ENCODE measurements at places on chromosomes 7 and 10.

DNA sequence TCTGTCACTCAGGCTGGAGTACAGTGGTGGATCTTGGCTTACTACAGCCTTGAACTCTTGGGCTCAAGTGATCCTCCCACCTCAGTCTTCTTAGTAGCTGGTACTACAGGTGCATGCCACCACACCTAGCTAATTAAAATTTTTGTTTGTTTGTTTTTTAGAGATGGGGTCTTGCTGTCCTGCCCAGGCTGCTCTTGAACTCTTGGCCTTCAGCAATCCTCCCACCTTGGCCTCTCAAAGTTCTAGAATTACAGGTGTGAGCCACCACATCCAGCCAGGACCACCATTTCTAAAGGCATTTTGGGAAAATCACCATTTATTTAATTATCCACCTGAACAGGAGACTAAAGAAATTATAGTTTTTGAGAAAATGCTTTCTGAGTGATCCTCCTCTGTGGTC lies 252.3 kb downstream of the PRPF18 start:
- H3K4me3 ChIP-seq: no peak overlapping the region
- DNase-seq: no peak
- H3K27ac ChIP-seq: no peak overlapping the region
- H3K36me3 ChIP-seq: no peaks in the 10 kb centered on the region
- no peaks in the 10 kb centered on the region for H3K27me3 ChIP-seq

DNA sequence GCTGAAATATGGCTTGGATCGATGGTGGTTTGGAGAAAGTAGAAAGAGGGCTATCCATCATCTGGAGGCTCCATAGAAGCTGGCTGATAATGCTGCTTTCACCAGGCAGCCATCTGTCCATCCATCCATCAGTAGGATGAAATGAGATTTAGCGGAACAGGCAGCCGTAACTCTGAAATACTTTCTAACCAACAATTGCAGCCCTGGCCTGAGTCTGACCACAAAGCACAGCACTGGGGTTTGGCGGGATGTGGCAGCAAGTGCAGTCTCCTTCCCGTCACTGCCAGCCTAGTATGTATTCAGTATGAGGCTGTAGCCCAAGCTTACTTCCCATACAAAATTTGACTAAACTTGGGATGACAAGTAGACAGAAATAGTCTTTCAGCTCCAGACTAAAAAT lies 38.0 kb downstream of the R3HCC1L start:
- H3K27ac ChIP-seq: no peak overlapping the region
- H3K4me3 ChIP-seq: no peak overlapping the region
- H3K27me3 ChIP-seq: no peaks in the 10 kb centered on the region
- DNase-seq: no peak

DNA sequence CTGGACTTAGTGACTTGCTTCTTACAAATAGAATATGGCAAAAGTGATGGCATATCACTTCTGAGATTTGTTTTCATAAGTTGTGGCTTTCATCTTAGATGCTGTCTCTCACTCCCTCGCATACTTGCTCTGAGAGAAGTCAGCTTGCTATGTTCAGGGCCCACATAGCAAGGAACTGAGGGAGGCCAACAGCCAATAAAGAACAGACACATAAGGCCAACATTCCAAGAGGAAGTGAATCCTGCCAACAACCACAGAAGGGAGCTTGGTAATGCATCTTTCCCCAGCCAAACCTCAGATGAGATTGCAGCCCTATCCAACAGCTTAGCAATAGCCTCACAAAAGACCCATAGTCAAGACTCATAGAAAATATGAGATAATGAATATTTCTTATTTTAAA lies 39.2 kb upstream of the DMTF1 start:
- H3K4me1 ChIP-seq: no peaks in the 10 kb centered on the region
- no peak overlapping the region for H3K27ac ChIP-seq
- no peak for DNase-seq
- H3K4me3 ChIP-seq: no peak overlapping the region
- no peaks in the 10 kb centered on the region for H3K27me3 ChIP-seq

GRCh38 chr7:107592361-107593024 lies 12.4 kb downstream of the BCAP29 start:
- no peak overlapping the region for H3K4me3 ChIP-seq
- H3K27me3 ChIP-seq: no peaks in the 10 kb centered on the region
- H3K36me3 ChIP-seq: peaks cover 7% of the 10 kb centered on the region
- no peak for DNase-seq
- no peaks in the 10 kb centered on the region for H3K4me1 ChIP-seq

- no peak overlapping the region for H3K27ac ChIP-seq
- H3K27me3 ChIP-seq: no peaks in the 10 kb centered on the region
- H3K4me3 ChIP-seq: no peak overlapping the region
- no peaks in the 10 kb centered on the region for H3K36me3 ChIP-seq
- no peaks in the 10 kb centered on the region for H3K4me1 ChIP-seq
Observed at GRCh38 chr7:140512317-140513000, 33.2 kb upstream of the MKRN1 start.

DNA sequence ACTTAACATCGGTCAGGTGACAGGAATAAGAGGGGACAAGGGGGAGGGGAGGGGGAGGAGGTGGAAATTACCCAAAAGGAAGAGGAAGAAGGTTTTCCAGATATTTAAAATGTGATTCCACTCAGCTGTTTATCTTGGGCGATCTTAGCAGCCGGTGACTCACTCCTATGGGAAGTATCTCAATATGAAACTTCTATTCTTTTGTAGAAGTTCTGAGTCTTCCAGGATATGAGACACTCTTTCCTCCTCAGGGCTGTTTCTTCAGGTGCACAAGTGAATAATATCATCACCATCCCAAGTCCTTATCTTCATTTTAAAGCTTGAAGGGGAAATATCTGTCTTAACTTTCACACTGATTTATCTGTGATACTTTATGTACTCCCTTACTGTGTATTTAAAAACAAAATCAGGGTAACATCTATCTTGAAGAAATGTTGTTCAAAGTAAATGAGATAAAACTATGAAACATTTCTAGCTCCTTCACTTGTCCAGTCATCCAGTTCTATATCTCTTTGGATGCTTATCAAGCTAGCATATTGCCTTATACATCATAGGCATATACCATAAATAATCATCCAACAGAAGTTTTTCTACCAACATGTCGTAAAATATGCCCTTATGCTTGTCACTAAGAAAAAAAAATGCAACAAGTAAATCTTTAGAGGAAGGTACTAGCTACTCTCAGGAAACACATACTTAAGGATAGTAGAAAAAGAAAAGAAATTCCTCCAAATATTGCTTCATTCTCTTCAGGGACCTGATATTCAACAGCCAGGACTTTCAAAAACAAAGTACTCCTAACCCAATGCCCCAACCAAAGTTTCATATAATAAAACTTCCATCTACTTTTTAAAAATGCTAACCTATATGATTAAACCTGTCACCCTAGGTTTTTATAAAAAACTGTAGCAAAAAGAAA lies 13.7 kb downstream of the DOCK4 start:
- no peaks in the 10 kb centered on the region for H3K36me3 ChIP-seq
- no peak overlapping the region for H3K4me3 ChIP-seq
- no peak for DNase-seq
- no peaks in the 10 kb centered on the region for H3K4me1 ChIP-seq
- no peaks in the 10 kb centered on the region for H3K27me3 ChIP-seq
- no peak overlapping the region for H3K27ac ChIP-seq

DNA sequence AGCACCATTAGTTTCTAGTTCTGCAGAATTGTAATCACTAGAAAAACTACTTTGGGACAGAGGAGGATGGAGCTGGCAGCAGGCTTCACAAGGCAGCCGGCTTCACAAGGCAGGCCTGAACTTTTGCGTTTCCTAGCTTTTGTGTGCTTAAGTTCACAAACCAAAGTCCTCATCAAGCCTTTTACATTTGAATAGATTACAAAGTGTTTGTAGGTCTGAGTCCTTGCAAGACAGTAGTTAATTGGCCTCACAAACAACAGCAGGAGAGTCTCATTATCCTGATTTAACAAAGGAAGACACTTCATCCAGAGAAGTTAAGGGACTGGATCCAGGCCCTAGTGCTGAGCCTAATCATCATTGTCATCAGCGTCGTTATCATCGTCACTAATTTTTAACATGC lies 147.8 kb upstream of the AUTS2 start:
- no peaks in the 10 kb centered on the region for H3K27me3 ChIP-seq
- H3K27ac ChIP-seq: no peak overlapping the region
- H3K36me3 ChIP-seq: no peaks in the 10 kb centered on the region

GRCh38 chr10:34374356-34375045 lies 440.6 kb downstream of the PARD3 start:
- peaks cover 8% of the 10 kb centered on the region for H3K4me1 ChIP-seq
- H3K4me3 ChIP-seq: no peak overlapping the region
- H3K27me3 ChIP-seq: no peaks in the 10 kb centered on the region

- no peak overlapping the region for H3K27ac ChIP-seq
- DNase-seq: no peak
- no peaks in the 10 kb centered on the region for H3K36me3 ChIP-seq
- no peak overlapping the region for H3K4me3 ChIP-seq
Observed at GRCh38 chr10:36943544-36943943, 181.9 kb upstream of the ANKRD30A start.

GRCh38 chr10:9605231-9605630 lies 1412.4 kb upstream of the CELF2 start:
- no peaks in the 10 kb centered on the region for H3K36me3 ChIP-seq
- no peak overlapping the region for H3K27ac ChIP-seq
- H3K4me3 ChIP-seq: no peak overlapping the region
- DNase-seq: no peak
- H3K4me1 ChIP-seq: no peaks in the 10 kb centered on the region

- H3K4me1 ChIP-seq: peaks cover 88% of the 10 kb centered on the region
- DNase-seq: no peak
- H3K27ac ChIP-seq: no peak overlapping the region
- no peaks in the 10 kb centered on the region for H3K27me3 ChIP-seq
- no peak overlapping the region for H3K4me3 ChIP-seq
- H3K36me3 ChIP-seq: no peaks in the 10 kb centered on the region
Observed at GRCh38 chr10:71742301-71743088, 22.9 kb upstream of the C10orf105 start.

GRCh38 chr7:83613232-83613631 lies 35.7 kb downstream of the SEMA3E start:
- DNase-seq: no peak
- no peak overlapping the region for H3K27ac ChIP-seq
- no peaks in the 10 kb centered on the region for H3K4me1 ChIP-seq
- no peak overlapping the region for H3K4me3 ChIP-seq
- no peaks in the 10 kb centered on the region for H3K36me3 ChIP-seq

- no peak overlapping the region for H3K27ac ChIP-seq
- no peaks in the 10 kb centered on the region for H3K36me3 ChIP-seq
- DNase-seq: no peak
Observed at GRCh38 chr10:114042895-114043531, 653 bp upstream of the ADRB1 start.

DNA sequence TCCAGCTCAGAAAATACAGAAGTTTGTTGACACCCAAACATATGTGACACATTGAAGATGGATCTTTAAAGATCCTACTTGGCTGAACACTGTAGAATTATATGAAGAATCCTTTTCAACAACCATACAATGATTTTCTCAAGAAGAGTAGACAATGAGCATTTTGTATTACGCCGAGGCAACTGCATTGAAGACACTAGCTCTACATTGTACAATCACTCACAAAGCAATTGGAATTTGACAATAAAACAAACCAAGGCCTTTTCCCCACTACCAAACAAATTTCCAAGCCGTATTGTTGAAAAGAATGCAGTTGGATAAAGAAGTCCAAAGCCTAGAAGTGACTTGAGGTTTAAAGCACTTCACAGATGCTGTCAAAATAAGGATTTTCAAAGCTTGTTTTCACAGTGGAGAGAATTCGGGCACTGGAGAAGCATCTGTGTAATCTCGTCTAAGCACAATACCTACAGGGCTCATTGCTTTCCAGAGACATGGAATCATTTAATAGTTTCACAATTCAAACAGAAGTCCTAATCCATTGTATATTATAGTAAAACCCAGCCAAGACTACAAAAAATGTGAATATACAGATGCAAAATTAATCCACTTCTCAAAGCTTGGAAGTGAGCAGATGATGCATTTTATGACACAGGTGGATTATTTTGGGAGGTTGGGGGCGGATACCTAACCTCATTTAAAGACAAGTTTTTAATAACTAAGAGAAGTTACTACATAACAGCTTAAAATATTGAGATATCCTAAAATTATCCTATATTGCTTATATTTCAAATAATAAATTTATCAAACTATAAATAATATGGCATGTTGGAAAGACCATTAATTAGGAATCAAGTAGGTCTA lies 78.6 kb downstream of the SORCS1 start:
- H3K27me3 ChIP-seq: no peaks in the 10 kb centered on the region
- no peaks in the 10 kb centered on the region for H3K4me1 ChIP-seq
- no peak overlapping the region for H3K27ac ChIP-seq
- no peak for DNase-seq
- no peak overlapping the region for H3K4me3 ChIP-seq

- H3K27ac ChIP-seq: no peak overlapping the region
Observed at GRCh38 chr7:83060218-83060617, 102.5 kb downstream of the PCLO start.

GRCh38 chr10:29186221-29186620 lies 102.6 kb upstream of the LYZL1 start:
- peaks cover under 1% of the 10 kb centered on the region for H3K27me3 ChIP-seq
- no peaks in the 10 kb centered on the region for H3K4me1 ChIP-seq
- DNase-seq: no peak
- no peak overlapping the region for H3K4me3 ChIP-seq
- no peaks in the 10 kb centered on the region for H3K36me3 ChIP-seq
- H3K27ac ChIP-seq: no peak overlapping the region

GRCh38 chr7:50151001-50151400 lies 58.0 kb upstream of the ZPBP start:
- H3K36me3 ChIP-seq: no peaks in the 10 kb centered on the region
- no peak overlapping the region for H3K4me3 ChIP-seq
- H3K27me3 ChIP-seq: no peaks in the 10 kb centered on the region
- peaks cover 67% of the 10 kb centered on the region for H3K4me1 ChIP-seq
- H3K27ac ChIP-seq: no peak overlapping the region

- no peak overlapping the region for H3K27ac ChIP-seq
- DNase-seq: no peak
- H3K4me3 ChIP-seq: no peak overlapping the region
- H3K27me3 ChIP-seq: no peaks in the 10 kb centered on the region
- H3K36me3 ChIP-seq: no peaks in the 10 kb centered on the region
- no peaks in the 10 kb centered on the region for H3K4me1 ChIP-seq
Observed at GRCh38 chr7:145347271-145347670, 511.4 kb upstream of the TPK1 start.

- DNase-seq: no peak
- H3K36me3 ChIP-seq: no peaks in the 10 kb centered on the region
- H3K27me3 ChIP-seq: no peaks in the 10 kb centered on the region
- no peak overlapping the region for H3K4me3 ChIP-seq
Observed at GRCh38 chr7:151752816-151753595, 123.9 kb downstream of the PRKAG2 start.

GRCh38 chr10:49228677-49229076 lies 40.5 kb upstream of the TMEM273 start:
- H3K27me3 ChIP-seq: no peaks in the 10 kb centered on the region
- no peak overlapping the region for H3K4me3 ChIP-seq
- no peak for DNase-seq
- H3K36me3 ChIP-seq: no peaks in the 10 kb centered on the region
- H3K4me1 ChIP-seq: no peaks in the 10 kb centered on the region

GRCh38 chr7:83502636-83503035 lies 146.3 kb downstream of the SEMA3E start:
- H3K4me1 ChIP-seq: no peaks in the 10 kb centered on the region
- no peak for DNase-seq
- H3K4me3 ChIP-seq: no peak overlapping the region
- H3K36me3 ChIP-seq: no peaks in the 10 kb centered on the region
- H3K27me3 ChIP-seq: no peaks in the 10 kb centered on the region
